ENCODE measurements at places on chromosomes 2 and 18.

- DNase-seq: no peak
These were observed 258.9 kb downstream of the CYRIA start for GRCh38 chr2:16406496-16407289.

DNA sequence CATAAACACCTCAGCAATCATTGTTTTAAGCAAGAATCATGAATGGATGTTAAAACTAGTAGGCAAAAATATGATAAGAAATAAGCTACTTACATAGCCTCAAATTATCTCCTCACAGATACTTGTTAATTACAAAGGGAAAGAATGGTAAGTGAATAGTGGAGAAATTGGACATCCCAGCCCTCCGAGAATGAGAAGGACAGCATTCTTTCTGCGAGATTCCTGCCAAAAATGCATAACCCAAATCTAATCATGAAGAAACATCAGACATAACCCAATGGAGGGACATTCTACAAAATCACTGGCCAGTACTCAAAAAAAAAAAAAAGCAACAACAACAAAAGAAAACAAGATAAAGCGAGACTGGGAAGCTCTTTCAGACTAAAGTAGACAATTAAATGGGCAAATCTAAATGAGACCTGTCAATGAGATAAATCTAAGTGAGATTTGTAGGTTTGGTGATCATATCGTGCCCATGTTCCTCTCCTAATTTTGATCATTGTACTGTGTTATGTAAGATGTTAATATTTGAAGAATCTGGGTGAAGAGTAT is 57.9 kb upstream of the GLI2 start:
- DNase-seq: no peak

GRCh38 chr18:13547347-13547746 is 179.0 kb downstream of the FAM210A start:
- no peak for DNase-seq

DNA sequence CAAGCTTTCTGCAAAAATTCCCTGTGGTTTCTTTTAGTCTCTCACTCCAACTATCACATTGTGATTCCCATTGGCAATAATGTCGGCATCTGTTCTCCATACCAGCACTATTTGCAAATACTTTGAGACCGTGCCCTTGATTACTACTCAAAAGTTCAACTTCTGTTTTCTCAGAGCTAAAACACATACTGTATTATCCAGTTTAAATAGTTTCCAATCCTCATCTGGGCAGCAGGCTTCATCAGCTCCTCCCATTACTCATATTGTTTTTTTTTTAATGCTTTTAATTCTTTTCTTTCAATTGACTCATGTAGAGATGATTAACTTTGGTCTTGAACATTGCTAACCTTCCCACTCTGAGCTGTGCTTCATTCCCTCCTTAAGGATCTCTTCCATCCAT is 135.8 kb downstream of the METTL8 start:
- no peak for DNase-seq

DNA sequence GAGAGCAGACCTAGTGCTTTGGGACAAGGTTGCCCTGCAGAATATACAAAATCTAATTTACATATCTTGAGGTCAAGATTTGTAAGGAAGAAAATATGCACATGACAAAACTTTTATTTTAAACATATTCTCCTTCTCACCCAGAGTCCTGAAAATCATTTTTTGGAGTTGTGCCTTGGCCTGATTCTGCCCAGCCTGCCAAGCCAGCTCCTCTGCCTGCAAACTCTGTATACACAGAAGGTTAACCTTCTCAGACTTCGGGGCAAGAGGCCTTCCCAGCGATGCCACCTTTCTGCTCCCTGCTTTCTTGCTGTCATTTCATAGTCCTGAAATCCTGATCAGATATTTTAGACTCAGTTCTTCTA is 95.8 kb upstream of the CAVIN2 start:
- no peak for DNase-seq

DNA sequence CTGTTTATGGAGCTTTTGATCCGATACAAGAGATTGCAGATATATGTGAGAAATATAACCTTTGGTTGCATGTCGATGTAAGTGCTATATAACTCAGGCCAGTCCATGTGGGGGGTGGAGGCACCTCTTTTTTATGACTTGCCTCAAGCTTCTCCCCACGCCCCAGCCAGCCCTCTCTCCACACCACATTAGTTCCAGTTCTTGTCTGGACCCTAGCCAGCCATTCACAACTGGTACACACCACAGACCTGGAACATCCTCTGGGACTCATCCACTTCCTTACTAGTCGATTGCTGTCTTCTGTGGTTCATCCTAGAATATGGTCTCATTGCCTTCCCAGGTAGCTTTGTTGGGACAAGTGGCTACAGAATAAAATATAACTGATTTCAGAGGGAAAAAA is 31.0 kb downstream of the GAD1 start:
- DNase-seq: no peak

DNA sequence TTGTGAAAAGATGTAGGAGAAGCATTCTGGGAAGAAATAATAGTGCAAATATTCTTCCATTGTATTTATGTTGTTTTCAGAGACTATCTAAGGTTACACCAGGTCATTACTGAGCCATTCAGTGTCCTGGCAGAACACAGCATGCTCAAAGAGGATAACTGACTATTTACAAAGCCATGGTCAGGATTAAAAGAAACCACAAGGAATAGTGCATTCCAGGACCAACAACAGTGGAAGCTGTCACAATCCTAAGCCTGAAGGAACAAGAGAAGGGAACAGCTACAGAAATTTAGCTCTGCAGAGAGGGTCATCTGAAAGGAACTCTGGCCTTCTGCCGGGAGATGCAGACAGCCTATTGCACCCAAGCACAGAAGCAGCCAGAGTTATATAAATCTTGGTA is 116.7 kb downstream of the DSC3 start:
- no peak for DNase-seq

DNA sequence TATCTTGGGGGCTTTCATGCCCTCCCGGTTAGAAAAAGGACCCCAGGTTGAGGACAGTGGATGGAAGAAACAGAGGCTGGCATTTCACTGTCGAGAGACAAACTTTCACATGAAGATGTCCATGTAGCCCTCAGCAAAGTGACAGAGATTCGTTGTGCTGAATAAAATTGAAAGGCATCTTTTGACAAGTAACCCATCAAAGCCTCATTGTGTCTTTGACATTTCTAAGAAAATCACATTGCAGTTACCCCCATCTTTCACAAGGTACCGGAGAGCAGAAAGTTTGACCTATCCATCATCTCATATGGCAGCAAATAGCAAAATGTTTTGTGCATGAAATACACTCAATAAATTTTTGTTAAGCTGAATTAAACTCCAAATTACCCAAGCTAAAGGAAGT is 2.0 kb upstream of the MBP start:
- DNase-seq: no peak

GRCh38 chr2:20660506-20661420 is 6.2 kb upstream of the GDF7 start:
- no peak for DNase-seq

- peak; percentile 45 for DNase-seq
These were observed 34.8 kb upstream of the NEUROD1 start for GRCh38 chr2:181715033-181715630.

DNA sequence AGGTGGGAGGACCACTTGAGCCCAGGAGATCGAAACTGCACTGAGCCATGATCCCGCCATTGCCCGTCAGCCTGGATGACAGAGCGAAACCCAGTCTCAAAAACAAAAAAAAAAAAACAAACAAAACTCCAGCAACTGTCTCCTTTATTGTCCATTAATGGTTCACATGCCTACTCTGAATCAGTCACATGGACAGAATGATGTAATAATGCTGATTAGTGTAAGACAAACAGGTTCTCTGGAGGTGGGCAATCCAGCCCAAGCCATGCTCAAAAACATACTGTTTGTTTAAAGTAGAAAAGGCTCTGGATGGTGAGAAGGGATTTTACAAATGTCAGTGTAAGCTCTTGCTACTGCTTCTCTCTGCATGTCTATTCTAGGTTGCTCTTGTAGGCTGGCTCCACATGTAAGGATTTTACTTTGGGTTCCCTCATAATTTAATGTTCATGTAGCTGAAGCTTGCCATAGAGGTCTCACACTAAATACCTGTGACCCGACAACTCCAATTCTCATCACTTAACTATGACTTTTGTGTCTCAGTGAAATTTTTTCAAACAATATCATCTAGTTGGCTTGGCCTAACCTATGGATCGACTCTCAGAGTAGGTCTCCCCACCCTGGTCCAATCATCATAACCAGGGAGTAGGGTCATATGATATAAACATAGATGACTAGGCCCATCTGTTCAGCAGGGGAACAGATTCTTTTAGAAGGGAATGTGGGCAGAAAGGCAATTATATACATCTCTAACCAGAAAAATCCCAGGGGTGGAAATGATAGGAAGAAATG is 83.9 kb upstream of the SLC39A10 start:
- DNase-seq: no peak

DNA sequence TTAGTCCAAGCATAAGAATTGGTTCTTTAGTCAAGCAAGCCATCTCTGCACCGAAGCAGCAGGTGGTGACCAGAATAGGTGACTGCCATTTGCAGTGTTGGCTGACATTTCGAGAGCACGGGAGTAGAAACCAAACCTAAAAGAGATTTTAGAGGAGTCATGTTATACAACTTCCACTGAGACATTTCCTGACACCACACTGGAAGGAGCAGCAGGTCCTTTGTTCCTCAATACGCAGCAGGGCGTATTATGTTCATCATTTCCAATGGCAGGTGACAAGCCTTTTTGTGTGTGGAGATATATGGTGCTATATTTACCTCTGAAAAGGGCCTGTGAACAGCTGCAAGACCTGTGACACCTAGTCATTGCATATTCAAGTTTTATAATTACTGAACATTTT is 418.8 kb upstream of the NETO1 start:
- no peak for DNase-seq

DNA sequence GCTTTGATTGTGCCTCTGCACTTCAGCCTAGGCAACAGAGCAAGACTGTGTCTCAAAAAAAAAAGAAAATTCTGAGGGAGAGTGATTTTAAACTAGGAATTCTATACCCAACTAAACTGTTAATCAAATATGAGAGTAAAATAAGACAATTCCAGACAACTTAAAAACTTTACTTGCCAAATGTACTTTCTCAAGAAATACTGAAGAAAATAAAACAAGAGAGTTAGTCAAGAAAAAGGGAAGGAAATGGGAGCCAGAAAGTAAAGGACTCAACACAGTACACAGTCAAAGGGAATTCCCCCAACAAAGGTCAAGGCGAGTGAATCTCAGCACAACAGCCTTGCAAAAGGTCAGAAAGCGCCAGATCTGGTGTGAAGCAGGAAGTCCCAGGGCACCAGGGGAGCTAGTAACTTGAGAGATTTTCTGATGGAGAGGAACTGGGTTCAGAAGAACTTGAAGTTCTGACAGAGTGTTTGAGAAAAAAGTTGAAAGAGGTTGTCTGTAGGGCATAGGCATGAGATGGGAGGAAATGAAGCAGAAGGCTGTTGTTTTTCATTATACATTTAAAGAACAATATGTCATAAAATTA is 22.6 kb upstream of the TBC1D8 start:
- no peak for DNase-seq

DNA sequence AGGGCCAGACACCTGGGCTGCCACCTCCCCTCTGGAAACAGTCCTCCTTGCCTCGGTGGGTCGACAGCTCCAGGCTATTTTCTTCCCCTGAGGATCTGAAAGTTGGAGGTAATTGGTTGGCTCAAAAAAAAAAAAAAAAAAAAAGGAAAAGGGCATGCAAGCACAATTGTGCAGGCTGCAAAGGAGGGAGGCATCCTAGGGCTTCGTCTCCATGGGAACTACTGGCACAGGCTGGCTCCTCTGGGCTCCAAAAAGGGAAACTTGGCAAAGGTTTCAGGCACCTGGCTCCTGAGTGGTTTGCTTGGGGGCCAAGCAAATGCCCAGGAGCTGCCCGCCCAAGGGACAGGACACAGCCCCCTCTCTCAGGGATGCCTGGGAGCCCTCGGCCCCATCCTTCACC is 1.1 kb upstream of the KCNIP3 start:
- DNase-seq: no peak

- DNase-seq: no peak
These were observed 144.1 kb upstream of the FOSL2 start for GRCh38 chr2:28248511-28248910.

GRCh38 chr2:186325827-186326535 is 160.1 kb upstream of the ZC3H15 start:
- no peak for DNase-seq

DNA sequence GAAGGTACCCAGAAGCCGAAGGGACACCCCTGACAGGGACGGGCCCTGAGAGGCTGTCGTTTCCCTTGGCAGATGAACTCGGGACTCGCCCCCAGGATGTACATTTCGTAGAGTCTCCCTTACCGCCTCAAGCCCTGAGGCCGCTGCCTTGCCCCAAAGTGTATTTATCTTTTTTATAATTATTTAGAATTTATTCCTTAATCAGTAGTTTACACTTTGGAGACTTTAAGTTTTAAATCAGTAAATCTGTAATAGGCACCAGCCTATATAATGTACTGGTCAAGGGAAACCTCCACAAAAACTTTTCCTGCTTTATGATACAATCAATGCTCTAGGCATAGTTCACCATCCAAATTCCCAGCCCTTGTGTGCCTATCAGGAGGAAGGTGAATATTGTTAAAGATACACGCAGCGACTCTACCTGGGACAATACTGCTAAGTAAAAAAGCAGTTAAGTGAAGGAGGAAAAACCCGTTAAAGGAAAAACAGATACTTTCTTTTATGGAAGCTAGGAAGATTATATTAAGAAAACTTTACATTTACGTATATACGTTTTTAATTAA is 848 bp downstream of the VRK2 start:
- DNase-seq: no peak

GRCh38 chr2:148577845-148578492 is 66.6 kb upstream of the EPC2 start:
- no peak for DNase-seq

DNA sequence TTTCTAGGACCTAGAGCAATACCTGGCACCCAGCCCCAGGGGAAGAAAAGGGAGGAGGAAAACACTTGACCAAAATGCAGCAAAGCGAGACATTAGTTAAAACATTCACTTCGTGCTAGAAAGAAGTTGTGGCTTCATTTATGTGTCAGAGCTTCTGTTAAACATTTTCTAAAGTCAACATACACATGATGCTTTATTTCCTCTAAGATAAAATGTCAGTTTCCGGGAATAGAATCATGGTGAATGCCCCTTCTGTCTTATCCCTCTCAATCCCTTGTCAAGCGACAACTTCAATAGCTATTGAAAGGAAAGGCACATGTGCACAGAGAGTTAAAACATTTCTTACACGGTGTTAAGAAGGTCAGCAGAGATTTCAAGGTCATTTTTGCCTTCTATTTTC is 404.6 kb upstream of the CWC22 start:
- no peak for DNase-seq

DNA sequence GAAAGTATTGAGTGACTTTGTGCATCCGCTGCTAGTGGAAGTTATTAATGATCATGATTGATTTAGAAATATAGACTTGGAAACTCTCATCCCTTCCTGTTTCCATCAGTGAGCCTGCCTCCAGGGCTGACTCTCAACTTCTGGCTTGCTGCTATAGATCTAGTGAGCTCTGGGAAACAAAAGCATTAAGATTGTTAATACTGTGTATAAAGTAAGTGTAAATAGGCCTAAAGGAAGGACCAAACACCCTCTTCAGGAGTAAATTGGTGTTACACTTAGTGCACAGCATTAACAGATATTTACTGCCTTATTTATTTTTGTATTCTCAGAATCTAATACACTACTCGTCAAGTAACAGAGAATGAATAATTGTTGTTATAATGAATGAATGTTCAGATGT is 285.6 kb downstream of the THSD7B start:
- no peak for DNase-seq

GRCh38 chr18:48488388-48488850 is 50.4 kb upstream of the CTIF start:
- no peak for DNase-seq

- no peak for DNase-seq
These were observed 683.6 kb downstream of the CNTNAP5 start for GRCh38 chr2:124708661-124709060.

Data from stimulated activated CD8-positive, alpha-beta memory T cell treated with anti-CD3 and anti-CD28 coated beads, Interleukin-2, amount 100 ng/mL, for 1 hour (primary cell).